ENCODE measurements at places on chromosomes 7 and 10.

- peak; percentile 59 for DNase-seq
Observed at GRCh38 chr7:31122649-31123058, 70.5 kb downstream of the ADCYAP1R1 start.

- no peak for DNase-seq
Observed at GRCh38 chr10:121188005-121188404, 336.8 kb downstream of the WDR11 start.

DNA sequence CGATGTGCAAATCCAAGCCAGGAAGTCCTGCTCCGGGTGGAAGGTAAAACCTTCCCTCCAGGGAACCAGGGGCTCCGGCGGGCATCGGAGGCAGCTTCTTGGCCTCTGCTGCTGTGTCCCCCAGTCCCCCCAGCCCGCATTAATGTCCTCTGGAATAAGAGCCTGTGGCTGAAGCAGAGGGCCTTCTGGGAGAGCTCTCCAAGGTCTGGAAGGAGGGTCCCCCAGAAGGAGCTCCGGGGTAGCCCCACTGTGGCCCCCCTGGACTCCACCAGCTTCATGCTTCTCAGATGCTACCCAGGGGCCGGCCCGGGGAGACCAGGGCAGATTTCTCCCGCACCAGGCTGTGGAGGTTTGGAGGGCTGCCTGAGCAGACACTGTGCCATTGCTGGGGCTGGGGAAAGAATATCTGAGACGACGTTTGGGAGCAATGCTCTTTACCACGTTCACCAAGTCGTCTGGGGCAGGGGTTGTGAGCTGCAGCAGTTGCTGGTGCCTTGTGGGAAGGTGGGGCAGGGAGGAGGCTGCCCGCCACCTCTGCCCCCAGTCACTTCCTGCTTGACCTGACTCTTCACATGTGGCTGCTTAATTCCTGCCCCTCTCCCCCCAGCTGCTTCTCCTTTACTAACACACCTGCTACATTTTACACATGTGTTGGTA lies 8.3 kb downstream of the ZNF853 start:
- DNase-seq, result no peak

- DNase-seq, result no peak
Observed at GRCh38 chr7:116037401-116037800, 6.8 kb upstream of the TFEC start.

- no peak for DNase-seq
Observed at GRCh38 chr10:75487755-75488125, 56.3 kb downstream of the LRMDA start.

- peak; percentile 42 for DNase-seq
Observed at GRCh38 chr7:44221231-44221791, 20.5 kb downstream of the YKT6 start.

- no peak for DNase-seq
Observed at GRCh38 chr10:113292086-113292485, 260.8 kb upstream of the HABP2 start.
